ENCODE measurements at places on chromosomes 5 and 9.

DNA sequence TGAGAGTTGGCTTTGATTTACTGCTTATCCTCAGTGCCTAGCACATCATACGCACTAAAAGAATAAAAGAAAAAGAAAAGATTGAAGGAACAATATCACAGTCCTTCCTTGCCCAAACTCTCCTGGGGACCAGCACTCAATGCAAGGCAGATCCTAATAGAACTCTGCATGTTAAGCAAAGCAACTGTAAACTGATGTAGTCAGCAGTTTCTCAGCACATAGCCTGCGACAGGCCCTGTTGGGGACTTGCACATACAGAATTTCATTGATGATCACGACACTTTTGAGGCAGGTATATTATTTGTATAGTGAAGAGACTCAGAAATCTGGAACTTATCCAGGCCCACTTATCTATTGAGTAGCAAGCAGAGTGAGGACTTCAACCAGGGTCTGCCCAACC, 15.4 kb downstream of the NIPAL4 start:
- DNase-seq = no peak

- no peak for DNase-seq
Observed at GRCh38 chr5:147472664-147473475, 37.0 kb downstream of the DPYSL3 start.

DNA sequence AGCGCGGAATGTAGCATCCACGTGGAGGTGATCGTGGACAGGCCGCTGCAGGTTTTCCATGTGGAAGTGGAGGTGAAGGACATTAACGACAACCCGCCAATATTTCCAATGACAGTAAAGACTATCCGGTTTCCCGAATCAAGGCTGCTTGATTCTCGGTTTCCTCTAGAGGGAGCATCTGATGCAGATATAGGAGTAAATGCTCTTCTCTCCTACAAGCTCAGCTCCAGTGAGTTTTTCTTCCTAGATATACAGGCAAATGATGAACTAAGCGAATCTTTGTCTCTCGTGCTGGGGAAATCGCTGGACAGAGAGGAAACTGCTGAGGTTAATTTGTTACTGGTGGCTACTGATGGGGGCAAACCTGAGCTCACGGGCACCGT, 598 bp downstream of the PCDHA2 start:
- no peak for DNase-seq

DNA sequence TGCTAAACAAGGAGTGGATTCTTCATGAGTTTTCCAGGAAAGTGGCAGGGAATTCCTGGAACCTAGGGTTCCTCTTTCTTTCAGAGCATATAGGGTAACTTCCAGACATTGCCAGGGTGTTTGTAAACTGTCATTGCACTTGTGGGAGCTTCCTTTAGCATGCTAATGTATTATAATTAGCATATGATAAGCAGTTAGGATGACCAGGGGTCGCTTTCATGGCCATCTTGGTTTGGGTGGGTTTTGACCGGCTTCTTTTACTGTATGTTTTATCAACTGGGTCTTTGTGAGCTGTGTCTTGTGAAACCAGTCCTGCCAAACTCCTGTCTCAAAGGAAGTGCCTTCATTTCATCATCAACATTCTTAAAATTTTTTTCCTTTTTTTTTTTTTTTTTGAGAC, 11.9 kb upstream of the MELK start:
- DNase-seq = no peak

- DNase-seq = no peak
Observed at GRCh38 chr5:142600611-142601358, 85.1 kb downstream of the FGF1 start.

GRCh38 chr9:124708633-124709291, 62.3 kb downstream of the NR6A1 start:
- no peak for DNase-seq

DNA sequence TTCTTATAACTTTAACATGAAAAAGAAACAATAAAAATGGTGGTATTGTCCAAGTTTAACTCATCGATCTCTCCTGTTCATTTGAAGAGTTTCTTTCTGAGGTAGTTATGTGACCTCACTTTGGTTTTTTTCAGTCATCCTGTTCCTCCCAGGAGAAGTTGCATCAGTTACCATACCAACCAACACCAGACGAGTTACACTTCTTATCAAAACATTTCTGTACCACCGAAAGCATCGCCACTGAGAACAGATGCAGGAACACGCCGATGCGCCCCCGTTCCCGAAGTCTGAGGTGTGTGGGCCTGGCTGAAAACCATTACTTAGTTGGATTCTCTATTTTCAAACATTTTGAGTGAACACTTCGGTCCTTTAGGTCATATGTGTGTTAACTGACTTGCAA, 96.3 kb downstream of the CD180 start:
- DNase-seq = no peak

- DNase-seq = peak; percentile 20
Observed at GRCh38 chr5:135829681-135830383, 4.6 kb upstream of the SLC25A48 start.

GRCh38 chr5:150574818-150575547, 65.5 kb upstream of the SYNPO start:
- no peak for DNase-seq

DNA sequence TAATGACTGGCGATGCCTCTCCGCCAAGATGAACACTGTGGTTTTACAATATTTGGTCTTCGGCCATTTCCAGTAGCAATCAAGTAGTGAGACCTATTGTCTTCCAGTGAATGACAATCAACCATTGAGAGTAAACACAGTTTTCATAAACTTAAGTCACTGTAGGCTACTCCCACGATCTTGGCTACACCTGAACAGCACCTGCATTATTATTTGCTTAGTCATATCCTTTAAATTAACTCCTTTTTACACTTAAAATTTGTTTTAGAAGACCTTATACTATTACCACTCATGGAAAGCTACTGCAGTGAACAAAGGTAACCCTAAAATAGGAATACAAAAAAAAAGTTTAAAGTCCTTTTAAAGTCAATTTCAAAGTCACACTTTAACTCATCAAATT, 58.2 kb downstream of the ZNF354C start:
- no peak for DNase-seq

- DNase-seq = no peak
Observed at GRCh38 chr9:70933321-70933720, 188.1 kb downstream of the TRPM3 start.

GRCh38 chr5:74192606-74193299, 447.8 kb downstream of the ENC1 start:
- no peak for DNase-seq

GRCh38 chr9:137467896-137468295, 8.8 kb upstream of the NSMF start:
- no peak for DNase-seq

DNA sequence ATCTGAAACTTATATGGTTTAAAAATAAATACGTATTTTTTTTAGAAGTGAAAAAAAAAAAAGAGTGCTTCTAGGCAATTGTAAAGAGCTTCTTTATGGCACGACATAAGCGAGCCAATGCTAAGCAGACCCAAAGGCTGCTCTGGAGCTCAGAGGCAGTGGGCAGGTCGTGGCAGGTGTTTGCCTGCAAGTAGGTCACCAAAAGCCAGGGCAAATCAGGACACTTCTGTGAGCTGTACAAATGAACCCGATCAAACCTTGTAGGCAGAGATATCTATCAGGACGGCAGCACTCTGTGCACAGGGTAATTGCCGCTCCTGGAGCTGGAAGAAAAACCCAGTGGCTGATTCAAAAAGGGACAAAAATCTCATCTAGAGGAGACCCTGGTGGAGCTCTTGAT, 75.9 kb downstream of the IRX2 start:
- DNase-seq = no peak

- DNase-seq = no peak
Observed at GRCh38 chr9:97314503-97314902, 7.0 kb downstream of the CCDC180 start.

DNA sequence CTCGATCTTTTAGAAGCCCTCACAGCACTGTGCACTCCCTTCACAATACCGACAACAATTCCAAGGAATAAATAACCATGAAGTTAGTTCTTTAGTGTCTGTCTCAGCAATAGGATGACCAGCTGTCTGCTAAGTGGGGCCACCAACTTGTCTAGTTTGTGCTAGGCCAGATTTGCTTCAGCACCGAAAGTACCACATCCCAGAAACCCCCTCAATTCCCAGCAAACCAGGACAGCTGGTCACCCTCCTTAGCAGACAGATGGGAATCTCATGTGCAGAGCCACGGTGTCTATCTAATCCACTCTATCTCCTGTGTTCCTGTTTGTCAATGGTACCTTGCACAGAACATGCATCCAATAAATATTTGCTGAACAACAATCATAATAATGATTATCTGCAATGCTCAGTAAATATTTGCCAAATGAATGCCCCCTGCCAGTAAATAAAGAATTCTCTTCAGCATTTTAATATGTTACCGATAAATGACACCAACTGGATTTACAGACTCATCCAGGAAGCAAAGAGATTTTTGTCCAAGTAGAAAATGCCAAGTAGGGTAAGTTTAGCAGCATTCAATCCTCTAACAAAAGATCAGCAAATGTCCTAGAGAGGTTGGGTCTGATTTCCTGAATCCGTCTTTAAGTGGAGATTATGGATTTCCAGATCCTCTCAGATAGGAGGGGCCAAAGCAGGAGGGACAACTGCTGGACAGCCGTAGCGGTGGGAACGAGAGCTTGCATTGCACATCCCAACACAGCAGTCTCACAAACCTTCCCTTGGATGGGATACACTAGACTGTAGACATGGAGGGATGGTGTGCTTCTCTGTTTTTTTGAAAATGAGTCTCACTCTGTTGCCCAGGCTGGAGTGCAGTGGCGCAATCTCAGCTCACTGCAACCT, 51.9 kb upstream of the ANKRD33B start:
- no peak for DNase-seq

DNA sequence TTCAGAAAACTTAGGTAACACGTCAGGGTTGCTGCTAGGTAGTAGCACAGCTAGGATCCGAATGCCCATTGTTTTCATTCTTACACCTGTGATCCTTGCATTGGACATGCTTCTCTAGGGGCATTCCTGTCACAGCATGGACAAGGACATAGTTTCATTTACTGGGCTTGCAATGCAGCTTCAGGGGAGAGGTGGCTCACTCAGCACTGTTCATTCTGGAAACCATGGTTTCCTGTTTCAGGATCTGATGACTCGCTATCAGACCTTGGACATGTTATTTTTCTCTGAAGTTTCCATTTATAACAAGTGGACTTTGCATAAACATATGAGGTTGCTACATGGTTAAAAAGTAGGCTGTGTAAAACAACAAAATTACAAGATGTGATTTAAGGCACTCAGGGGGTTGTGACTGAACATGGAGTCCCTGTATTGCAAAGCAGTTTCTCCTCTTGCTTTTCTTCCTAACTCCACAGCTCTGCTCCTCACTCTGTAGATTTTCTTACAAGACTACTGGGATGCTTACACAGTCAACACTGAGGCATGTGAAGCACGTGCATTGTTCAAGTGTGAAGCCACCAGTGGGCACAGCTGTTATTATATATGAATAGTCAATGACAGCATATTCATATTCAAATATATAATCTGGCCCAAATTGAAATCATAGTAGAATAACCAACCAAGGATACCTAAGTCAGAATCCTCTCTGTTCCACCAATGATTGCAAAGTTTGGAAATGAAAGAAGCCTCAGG, 66.1 kb upstream of the STK32A start:
- DNase-seq = no peak

- DNase-seq = no peak
Observed at GRCh38 chr5:18068826-18069225, 434.6 kb downstream of the TAF11L14 start.

GRCh38 chr9:75148561-75148960, 60.2 kb downstream of the OSTF1 start:
- DNase-seq = no peak

GRCh38 chr5:177195307-177195952, 61.9 kb downstream of the NSD1 start:
- DNase-seq = peak; percentile 14

DNA sequence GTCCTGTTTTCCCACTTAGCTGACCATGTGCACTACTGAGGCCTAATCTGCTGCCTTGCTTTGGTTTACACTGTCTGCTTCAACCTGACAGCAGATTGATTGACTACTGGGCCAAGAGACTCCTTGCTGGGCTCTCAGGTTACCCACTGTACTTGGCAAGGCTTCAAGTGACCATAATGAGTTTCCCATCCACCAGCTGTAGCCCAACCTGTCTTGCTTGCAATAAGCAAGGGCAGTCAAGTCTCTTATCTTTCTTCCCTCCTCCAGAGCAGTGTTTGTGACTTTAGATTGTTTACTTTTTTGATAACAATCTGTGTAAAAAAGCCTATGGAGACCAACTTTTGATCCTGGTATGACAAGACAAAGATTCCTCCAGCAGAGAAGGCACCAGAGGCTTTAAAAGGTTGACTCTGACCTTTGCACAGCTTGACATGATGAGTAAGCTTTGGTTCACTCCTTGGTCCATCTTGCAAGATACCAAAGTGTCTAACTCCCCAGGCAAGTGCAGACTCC, 912.3 kb upstream of the SEMA6A start:
- no peak for DNase-seq

GRCh38 chr9:35114840-35115628, 628 bp downstream of the ATOSB start:
- DNase-seq = no peak

DNA sequence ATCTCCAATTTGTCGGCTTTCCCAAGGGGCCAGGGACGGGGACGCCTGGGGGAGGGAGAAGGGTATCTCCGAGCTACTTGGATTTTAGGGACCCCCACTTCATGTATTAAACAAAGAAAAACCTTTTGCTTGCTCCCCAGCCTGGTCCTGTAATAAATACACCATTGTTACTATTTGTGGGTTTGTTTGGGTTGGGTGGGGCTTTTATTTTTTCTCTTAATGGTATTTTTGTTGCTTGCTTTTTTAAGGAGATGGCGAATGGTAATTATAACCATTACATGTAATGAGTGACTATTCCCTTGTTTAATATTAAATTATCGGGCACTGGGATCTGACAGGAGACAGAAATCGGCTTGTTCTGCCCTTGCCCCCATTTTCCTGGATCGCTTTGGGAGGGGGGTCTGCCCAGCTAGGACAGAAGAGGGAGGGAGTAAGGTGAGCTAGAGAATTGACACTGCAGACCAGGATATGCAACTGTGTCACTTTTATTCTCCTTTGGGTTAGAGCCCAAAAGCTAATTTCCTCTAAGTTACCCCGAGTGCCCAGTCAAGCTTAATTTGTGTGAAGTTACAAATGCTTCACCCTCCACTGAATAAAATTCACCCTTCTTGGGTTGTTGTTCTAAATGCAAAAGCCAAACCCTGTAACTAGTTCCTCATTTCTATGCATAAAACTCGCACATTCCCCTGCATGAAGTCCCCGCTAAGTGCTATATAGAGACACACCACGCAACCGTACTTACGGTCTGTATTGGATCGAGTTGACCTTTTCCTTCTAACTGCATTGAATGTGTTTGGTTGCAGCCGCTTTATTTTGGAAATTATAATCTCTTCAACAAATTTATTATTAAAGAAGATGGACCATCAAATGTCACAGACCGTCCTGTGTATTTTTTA, 1.6 kb upstream of the ZNF608 start:
- peak; percentile 25 for DNase-seq

DNA sequence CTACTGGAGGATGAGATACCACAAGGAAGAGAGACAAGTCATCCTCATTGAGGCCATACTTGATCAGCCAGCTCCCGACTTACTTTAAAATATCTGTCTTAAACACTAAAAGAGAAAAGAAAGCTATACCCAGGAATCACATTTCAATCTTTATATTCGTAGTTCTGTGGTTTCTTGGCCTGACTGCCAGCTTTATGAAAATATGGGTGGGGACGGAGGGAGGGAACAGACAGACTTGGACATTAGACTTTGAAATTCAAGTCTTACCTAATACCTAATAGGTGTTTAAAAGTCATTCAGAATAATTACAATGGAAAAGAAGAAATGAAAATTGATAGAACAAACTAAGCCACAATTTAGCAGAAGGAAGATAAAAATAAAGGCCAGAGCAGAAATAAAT, 604.8 kb upstream of the RORB start:
- no peak for DNase-seq

GRCh38 chr5:36369219-36369690, 67.6 kb upstream of the RANBP3L start:
- no peak for DNase-seq
